ENCODE measurements at places on chromosomes 3 and 15.
A peak's percentile ranks its signal among the peaks of the same experiment; 100 is the strongest.

- H3K27ac ChIP-seq: peak overlapping the region; percentile 23
- H3K27me3 ChIP-seq: no peaks in the 10 kb centered on the region
- peaks cover 15% of the 10 kb centered on the region for H3K4me1 ChIP-seq
- no peak overlapping the region for H3K4me3 ChIP-seq
- peaks cover 77% of the 10 kb centered on the region for H3K36me3 ChIP-seq
Observed at GRCh38 chr3:48413086-48413485, 16.8 kb downstream of the PLXNB1 start.

GRCh38 chr15:23446215-23447106 lies 582 bp downstream of the GOLGA6L2 start:
- H3K4me3 ChIP-seq: no peak overlapping the region
- H3K4me1 ChIP-seq: no peaks in the 10 kb centered on the region
- no peak for DNase-seq
- no peaks in the 10 kb centered on the region for H3K27me3 ChIP-seq

- peaks cover 50% of the 10 kb centered on the region for H3K36me3 ChIP-seq
- H3K4me3 ChIP-seq: no peak overlapping the region
- H3K27me3 ChIP-seq: no peaks in the 10 kb centered on the region
- H3K27ac ChIP-seq: no peak overlapping the region
- DNase-seq: no peak
Observed at GRCh38 chr15:39947401-39948197, 13.7 kb downstream of the EIF2AK4 start.

GRCh38 chr3:9986230-9986725 lies 363 bp downstream of the EMC3 start:
- peak overlapping the region; percentile 94 for H3K4me3 ChIP-seq
- H3K4me1 ChIP-seq: peaks cover 15% of the 10 kb centered on the region
- H3K36me3 ChIP-seq: peaks cover 17% of the 10 kb centered on the region
- H3K27ac ChIP-seq: peak overlapping the region; percentile 96
- no peak for DNase-seq

DNA sequence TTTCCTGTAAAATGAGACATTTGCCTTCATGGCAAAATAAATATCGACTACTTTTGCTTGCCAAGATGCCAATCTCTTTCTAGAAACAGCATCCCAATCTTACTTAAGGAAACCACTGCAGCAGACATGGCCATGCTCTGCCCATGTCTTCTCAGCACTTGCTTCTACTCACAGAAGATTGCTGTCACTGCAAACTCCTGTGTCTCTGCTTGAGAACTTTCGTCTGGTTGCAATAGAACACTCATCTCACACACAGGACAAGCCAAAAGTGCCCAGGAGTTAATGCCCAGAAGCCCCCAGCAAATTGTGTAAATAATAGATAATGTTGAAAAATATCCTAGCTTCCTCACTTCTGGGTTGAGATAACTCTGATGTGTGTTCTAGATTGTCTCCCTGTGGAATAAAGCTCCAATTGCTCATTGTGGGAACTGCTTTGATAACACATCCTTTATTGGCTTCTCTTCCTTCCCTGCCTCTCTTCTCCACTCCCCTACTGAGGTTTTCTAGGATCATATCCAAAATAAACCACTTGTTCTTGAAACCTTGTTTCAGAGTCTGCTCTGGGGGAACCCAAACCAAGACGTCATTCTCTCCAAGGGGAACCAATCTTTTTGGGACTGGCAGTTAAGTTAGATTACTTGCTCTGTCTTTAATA lies 156.3 kb upstream of the STRIT1 start:
- H3K36me3 ChIP-seq: no peaks in the 10 kb centered on the region
- H3K27ac ChIP-seq: no peak overlapping the region
- H3K4me1 ChIP-seq: no peaks in the 10 kb centered on the region
- H3K4me3 ChIP-seq: no peak overlapping the region
- no peaks in the 10 kb centered on the region for H3K27me3 ChIP-seq

GRCh38 chr3:122299872-122300460 lies 25.1 kb upstream of the CSTA start:
- H3K4me1 ChIP-seq: no peaks in the 10 kb centered on the region
- no peak overlapping the region for H3K4me3 ChIP-seq
- H3K36me3 ChIP-seq: no peaks in the 10 kb centered on the region
- peak; percentile 55 for DNase-seq
- no peaks in the 10 kb centered on the region for H3K27me3 ChIP-seq

- H3K4me3 ChIP-seq: no peak overlapping the region
- H3K27ac ChIP-seq: no peak overlapping the region
- H3K36me3 ChIP-seq: peaks cover 37% of the 10 kb centered on the region
- DNase-seq: no peak
- no peaks in the 10 kb centered on the region for H3K27me3 ChIP-seq
Observed at GRCh38 chr15:71885390-71885789, 75.0 kb downstream of the NR2E3 start.

DNA sequence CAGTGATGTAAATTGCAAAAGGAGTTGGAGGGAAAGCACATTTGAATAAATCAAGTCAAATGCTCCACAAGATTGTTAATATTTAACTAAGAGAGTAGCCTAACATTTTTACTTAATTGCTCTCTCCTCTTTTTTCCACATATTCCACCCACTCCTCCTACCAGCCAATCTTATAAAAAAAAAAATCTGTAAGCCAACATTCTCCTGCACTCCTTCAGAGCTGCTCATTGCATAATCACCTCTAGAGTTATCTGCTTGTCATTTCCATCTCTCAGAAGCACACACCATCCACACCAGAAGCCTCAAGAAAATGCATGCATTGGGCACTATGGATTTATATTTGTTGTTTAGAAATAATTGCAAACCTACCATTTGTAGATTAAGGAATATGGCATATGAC lies 64.1 kb downstream of the CADPS start:
- H3K27me3 ChIP-seq: no peaks in the 10 kb centered on the region
- DNase-seq: no peak
- no peak overlapping the region for H3K4me3 ChIP-seq
- no peak overlapping the region for H3K27ac ChIP-seq

Data from MCF 10A (cell line).